ENCODE measurements at places on chromosomes 16 and 17. TPM values are rescaled to one million over a fixed set of nuclear protein-coding genes. Genes with fewer than 3 reads are reported as not detected.
A peak's percentile ranks its signal among the peaks of the same experiment; 100 is the strongest.

GRCh38 chr17:68734187-68734900 is 133.2 kb upstream of the FAM20A start:
- DNase-seq: no peak

GRCh38 chr17:17505151-17505550 is 9.0 kb upstream of the RASD1 start:
- DNase-seq: no peak

GRCh38 chr16:19745286-19746010 is 27.4 kb downstream of the IQCK start:
- no peak for DNase-seq

DNA sequence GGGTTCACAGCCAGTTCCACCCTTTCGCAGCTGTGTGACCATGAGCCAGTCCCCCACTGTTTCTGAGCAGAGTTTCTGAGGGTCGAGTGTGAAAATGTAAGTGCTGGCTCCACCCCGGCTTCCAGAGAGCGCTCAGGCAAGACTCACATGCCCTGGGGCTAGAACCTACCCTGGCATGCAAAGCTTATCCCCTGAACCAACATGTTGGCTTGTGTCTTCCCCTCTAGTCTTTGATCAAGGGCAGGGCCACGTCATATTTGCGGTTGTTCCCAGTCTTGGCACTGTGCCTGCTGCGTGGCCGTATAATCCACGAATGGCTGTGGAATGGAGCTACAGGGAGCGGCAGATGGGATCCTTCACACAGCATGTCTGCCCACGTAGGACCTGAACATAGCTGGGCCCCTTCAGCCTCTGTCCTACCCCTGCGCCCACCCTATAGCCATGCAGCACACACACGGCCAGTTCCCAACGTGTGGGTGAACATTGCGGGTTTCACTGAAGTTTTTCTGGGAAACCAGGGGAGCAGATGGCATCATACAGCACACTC is 84.8 kb downstream of the MRM1 start:
- peak; percentile 24 for DNase-seq

DNA sequence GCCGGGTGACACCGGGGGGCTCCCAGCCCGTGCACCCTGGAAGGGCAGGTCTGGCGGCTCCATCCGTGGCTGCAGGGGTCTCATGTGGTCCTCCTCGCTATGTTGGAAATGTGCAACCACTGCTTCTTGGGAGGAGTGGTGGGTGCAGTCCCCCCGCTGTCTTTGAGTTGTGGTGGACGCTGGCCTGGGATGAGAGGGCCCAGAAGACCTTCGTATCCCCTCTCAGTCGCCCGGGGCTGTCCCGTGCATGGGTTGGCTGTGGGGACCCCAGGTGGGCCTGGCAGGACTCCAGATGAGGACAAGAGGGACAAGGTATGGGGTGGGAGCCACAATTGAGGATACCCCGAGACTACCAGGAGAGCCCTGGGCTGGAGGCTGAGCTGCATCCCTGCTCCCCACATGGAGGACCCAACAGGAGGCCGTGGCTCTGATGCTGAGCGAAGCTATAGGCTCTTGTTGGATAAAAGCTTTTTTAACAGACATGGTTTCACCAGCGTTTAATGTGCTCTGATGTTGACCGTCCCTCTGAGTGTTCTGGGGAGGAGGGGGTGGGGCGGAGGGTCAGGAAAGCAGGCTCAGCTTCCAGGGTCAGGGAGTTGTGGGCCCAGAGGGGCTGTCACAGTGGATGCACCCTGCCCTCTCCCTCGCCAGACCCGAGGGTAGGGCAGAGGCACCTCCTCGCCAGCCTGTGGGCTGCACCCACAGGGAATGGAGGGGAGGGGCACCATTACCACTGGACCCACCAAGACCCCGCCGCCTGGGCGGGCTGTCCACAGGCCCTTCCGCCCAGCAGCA is 5.4 kb downstream of the SPATA2L start:
- DNase-seq: peak; percentile 72

DNA sequence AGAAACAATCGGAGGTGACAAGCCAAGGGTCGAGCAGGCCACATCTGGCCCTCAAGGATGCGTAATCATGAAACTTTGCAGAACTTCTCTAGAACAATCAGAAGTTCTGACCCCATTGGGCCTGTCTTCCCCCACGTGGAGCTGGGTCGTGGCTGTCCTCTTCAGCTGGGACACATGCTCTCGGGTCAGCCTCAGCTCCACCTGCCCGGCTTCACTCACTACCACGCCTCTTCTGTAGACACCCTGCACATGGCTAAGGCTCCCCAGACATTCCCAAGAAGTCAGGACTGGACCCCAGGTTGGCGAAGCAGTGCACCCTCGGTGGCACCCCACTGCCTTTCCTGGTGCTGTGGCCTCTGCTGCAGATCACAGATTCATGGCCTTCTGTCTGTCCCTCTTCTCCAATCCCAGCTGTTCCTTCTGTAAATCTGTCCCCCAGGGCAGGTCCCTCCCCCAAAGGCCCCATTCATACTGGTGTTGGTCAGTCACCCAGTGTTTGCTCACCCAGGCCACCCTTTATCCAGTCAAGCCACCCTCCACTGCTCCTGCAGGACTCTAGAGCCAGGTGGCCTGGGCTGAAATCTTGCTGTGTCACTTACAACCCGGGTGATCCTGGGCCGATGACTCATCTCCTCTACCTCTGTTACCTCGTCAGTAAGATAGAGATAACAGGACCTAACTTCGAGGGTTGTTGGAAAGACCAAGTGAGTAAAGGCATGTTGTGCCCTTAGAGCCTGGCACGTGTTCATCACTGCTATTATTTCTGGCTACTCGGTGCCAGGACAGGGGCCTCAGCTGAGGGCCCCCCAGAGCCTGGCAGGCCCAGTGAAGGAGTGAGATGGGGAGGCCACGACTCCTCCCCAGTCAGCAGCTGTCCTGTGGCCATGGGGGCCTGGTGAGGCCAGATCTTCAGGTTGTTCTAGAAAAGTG is 1.4 kb upstream of the SLC5A11 start:
- no peak for DNase-seq

DNA sequence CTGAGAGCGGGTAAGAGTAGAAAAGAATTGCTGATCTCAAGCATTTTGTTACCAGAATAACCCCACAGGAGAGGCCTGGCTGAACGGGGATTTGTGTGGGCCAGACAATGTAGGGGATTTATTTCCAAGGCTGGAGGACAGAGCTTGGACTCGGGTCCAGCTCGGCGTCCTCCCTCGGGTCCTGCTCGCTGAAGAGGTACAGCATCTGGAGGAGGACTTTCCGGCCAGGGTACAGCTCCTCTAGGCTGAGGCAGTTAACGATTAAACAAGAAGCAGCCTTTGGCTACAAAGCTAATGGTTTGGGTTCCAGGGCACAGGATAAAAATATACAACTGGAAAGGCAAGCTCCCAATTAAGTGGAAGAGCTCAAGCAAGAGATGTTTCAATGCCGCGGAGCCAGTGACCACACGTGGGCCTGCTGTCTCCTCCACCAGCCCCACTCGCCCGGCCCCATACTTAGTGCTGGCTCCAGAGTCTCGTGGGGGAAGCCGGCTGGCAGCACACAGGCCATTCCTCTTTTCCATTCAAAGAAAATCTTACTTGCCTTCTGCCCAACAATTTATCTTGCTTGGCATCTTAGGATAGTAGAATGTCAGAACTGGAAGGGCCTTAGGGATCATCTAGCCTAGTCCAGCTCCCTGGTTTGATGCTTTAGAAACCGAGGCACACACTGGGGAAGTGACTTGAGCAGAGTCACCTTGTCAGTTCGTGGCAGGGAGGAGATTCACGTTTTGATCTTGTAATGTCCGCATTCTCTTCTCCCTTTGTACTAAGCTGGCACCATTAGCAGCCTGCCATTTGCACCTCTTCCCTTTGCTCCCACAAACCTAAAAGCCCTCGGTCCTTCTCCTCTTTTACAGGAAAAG is 85.9 kb upstream of the TBX2 start:
- DNase-seq: peak; percentile 67

- no peak for DNase-seq
Observed at GRCh38 chr16:69325784-69326171, 4.6 kb downstream of the PDF start.

- peak; percentile 78 for DNase-seq
Observed at GRCh38 chr16:67458121-67458641, 22.8 kb downstream of the ATP6V0D1 start.

DNA sequence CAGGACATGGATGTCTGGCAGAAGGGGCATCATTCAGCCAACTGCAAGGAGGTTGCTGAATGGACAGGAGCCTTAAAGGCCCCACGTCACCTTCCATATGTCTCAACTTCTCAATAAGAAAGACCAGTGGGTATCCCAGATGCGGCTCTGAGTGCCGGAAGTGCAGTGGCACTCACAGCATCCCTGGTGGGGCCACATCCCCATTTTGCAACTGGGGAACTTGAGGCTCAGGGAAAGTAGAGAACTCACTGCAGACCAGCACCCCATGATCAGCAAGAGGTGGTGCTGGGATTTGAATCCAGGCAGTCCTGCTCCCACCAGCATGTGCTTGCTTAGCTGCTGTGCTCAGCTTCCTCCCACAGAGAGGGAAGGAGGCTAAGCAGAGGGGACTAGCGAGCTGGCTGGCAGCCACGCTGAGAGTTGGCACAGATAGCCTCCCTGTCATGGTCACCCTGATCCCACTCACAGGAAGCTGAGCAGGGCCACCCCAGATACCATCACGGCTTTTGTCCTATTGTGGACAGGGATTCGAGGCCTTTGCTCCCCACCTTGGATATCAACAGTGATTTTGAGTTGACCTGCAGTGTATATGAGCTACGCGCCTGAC is 294.2 kb upstream of the FOXF1 start:
- DNase-seq: no peak

GRCh38 chr17:63881935-63882601 is at the start of gene GH2:
Gene GH2 (minus strand): TSS chr17:63881944. CDS start chr17:63881801, 143 bp downstream.
- DNase-seq: no peak

KRT33A gene
- not detected for polyA plus RNA-seq

WSCD1 gene
- polyA plus RNA-seq: 5.4 TPM

TBC1D3E gene
- polyA plus RNA-seq: not detected

HBQ1 gene
- polyA plus RNA-seq: not detected

Measured in kidney (tissue), 22 donors.